ENCODE measurements at places on chromosomes 5 and 9.

DNA sequence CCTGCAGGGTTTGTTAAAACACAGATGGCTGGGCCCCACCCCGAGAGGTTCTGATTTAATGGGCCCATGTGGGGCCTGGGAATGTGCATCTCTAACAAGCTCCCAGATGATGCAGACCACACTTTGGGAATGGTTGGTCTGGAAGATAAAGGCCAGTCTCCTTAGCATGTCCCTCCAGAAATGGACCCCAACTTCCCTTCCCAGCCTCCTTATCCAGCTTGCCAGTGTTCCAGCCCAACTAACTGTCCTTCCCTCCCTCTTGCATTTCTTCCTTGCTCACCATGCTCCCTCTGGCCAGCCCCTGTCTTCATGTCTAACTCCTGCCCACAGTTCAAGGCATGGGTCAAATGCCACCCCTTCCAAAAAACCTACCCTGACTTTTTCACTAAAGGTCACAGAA, 196.1 kb upstream of the TBC1D2 start:
- no peak for DNase-seq

DNA sequence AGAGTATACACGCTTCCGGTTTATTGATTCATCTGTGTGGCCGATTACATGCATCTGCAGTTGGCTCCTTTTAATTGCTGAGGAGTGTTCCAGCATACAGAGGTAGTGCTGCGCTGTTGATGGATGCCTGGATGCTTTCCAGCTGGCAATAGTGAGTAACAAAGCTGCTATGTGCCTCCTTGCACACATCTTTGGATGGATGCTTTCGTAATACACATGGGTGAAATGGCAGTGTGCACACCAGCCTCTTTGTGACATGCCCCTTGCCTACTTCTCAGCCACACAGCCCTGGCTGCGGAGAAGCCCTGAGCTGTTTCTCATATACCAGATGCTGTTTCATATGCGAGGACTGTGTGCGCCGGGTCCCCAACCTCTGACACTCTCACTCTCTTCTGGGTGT, 151.0 kb downstream of the GADD45G start:
- no peak for DNase-seq

DNA sequence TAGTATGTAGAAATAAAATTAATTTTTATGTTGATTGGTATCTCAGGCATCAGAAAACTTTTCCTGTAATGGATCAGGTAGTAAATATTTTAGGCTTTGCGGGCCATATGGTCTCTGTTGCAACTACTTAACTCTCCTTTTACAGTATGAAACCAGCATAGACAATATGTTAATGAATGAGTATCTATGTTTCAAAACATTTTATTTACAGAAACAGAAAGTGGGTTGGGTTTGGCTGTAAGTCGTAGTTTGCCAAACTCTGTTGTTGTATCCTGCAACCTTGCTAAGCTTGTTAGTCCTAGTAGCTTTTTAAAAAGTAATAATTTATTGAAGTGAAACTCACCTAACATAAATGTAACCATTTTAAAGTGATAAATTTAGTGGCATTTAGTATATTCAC, 132.1 kb downstream of the NR3C1 start:
- DNase-seq: no peak

DNA sequence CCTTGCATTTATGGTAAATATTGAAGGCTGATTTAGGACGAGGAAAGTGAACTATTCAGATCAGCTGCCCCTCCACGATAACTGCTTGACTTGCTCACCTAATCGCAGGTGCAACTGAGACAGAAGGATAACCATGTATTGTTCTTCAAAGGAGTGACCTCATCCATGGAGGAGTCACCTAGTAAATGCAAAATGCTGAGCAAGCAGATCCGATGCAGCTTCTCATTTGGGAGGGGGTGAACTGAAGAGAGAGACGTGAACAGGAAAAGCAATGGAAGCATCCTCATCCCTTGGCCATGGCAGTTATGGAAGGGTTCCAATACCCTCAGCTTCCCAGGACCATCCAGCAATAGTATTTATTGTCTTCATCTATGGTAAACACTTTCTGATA, 47.5 kb downstream of the RASGRF2 start:
- DNase-seq: no peak

DNA sequence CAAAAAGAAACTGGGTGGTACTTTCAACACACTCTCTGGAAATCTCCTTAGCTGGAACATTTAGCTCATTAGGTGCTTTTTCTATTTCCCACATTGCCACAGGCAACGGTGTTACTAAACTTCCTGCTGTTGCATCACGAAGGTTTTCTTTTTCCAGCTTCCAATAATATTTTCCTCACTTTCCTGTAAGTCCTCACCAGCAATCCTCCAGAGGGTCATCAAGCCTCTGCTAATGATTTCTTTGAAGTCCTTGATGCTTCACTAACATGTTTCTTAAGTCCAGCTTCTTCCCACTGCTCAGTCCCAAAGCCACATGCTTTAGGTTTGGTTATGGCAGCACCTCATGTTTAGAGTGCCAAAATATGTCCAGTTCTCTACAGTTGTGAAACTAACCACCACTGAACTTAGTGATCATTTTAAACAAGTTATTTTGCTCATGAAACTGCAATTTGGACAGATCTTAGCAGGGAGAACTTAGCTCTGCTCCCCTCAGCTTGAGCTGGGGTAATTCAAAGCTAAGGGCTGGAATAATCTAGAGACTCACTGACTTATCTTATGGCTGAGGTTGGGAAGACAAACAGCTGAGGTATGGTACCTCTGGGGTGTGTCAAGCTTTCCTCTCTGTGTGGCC, 39.9 kb upstream of the RETREG1 start:
- DNase-seq: no peak

GRCh38 chr9:128128836-128129590, 1.5 kb upstream of the PTGES2 start:
- no peak for DNase-seq

GRCh38 chr9:111456529-111456928, 27.7 kb downstream of the ECPAS start:
- no peak for DNase-seq

Data from activated CD4-positive, alpha-beta T cell treated with anti-CD3 and anti-CD28 coated beads for 24 hours (primary cell).